Activated effector memory CD4-positive, alpha-beta T cell treated with Interleukin-2 at 50 U/mL for 16 hours (primary cell): ENCODE measurements at places on chromosomes 6 and 20.
A peak's percentile ranks its signal among the peaks of the same experiment; 100 is the strongest.

GRCh38 chr6:131600716-131601115, 27.3 kb downstream of the MED23 start:
- no peak for DNase-seq

DNA sequence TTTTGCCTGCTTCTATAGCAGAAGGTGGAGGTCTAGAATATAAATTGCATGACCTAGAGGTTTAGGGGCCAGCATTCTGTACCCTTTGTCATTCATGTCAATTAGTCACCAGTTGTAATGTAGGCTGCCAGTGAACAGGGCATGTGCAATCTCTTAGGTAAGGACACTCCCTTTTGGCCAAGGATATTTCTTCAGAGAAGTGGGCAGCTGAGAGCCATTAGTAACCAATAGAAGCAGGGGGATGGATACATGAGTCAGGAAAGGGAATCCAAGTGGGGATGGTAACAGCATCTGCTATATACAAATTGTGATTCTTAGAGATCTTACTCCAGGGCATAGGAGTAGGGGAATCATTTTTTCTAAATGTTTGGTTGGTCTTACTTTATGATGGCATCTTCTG, 494.2 kb upstream of the JAG1 start:
- DNase-seq, result no peak

DNA sequence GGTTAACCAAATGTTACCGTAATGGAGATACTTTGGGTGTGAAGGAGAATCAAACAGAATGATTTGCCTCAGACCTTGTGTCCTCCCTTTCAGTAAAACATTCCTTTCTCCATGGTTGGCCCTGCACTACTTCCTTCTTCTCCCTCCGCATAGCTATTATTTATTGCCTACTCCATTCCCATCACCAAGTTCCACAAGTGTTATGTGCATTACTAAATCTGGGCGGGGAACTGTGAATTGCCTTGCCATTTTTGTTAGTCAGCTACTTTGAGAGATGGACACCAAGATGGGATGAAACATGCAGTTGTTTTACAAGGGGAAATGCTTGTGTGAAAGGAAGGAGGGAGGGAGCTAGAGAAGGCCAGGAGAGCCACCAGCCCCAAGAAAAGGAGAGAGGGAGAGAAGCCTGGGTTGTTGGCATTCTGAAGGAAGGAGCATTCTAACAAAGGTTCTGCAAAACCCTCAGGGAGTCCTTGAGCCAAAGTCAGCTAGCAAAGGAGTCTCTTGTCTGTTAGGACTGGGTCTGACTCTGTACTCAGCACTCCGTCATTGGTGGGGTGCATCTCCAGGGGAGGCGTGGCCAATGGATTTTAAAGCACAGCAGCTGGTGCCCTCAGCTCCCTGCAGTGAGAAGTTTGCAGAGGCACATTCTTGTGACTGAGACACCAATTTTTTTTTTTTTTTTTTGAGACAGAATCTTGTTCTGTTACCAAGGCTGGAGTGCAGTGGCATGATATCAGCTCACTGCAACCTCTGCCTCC, 83.6 kb upstream of the CHD6 start:
- DNase-seq, result no peak

DNA sequence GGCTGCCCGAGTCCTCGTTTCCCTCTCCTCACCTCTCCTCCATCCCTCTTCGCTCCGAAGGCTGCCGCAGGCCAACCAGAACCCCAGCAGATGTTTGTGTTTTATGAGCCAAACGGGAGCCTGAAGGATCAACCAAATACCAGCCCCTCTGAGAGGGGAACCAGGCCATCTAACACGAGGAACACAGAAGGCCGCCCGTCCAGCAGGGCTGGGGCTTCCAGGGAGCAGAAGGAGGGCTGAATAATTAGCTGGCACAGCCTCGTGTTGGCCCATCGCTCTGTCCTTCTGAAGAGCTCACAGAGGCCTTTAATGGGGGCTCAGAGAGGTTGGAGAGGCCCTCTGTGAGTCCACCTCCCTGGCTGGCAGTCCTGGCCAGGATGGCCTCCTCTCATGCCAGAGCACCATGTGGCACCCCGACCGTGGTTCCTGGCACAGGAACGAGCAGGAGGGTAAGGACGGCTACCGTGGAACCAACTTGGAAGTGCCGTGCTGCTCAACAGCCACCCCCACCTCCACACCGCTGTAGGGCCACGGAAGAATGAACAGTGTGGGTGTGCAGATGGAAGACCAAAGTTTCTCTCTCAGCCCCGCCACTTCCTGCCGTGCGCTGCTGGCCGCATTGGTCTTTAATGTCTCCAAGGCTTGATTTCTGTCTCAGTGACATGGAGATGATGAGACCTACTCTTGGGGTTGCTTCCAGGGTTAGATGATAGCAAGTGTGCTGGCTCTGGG, 155.2 kb downstream of the SCML4 start:
- no peak for DNase-seq

- DNase-seq, result no peak
Observed at GRCh38 chr20:47773371-47773786, 11.9 kb downstream of the SULF2 start.

GRCh38 chr6:26360451-26361416, 4.3 kb upstream of the BTN3A2 start:
- DNase-seq, result peak; percentile 3

DNA sequence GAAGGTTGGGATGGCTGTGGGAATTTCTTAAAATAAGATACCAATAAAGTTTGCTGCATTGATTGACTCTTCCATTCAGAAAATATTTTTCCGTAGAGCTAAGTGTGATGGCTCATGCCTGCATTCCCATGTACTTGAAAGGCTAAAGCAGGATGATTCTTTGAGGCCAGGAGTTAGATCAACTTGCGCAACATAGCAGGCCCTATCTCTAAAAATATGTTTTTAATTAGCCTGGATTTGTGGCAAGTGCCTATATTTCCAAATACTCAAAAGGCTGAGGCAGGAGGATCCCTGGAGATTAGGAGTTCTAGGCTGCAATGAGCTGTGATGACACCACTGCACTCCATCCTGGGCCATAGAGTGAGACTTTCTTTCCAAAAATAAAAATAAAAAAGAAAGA, 431.2 kb upstream of the PTCHD4 start:
- no peak for DNase-seq

DNA sequence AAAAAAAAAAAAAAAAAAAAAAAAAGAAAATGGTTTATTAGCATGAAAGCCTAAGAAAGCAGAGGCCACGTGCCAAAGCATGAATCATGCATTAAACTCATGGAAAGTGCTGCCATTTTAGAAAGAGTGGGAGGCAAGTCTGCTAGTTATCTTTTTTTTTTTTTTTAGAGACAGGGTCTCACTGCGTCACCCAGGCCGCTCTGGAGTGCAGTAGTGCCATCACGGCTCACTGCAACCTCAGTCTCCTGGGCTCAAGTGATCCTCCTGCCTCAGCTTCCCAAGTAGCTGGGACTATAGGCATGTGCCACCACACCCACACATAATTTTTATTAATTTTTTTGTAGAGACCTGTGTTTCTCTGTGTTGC, 5.2 kb downstream of the VWA7 start:
- DNase-seq, result no peak

DNA sequence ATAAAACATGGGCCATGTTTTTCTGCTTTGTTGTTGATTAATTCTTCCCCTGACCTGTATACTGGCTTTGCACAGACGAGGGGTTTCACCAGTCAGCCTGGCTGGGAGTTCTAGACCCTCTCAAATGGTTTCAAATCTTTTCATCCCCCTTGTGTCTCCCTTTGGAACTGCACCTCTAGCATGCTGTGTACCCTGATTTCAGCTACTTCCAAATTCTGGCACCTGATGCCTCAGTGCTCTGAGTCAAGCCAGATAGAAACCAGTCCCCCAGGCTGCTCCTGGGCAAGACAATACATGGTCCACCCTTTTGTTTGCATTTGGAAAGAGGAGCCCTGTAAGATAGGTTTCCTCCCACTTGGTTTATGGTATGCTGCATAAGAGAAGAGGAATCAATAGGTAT, 290.2 kb downstream of the BTBD3 start:
- DNase-seq, result no peak

- peak; percentile 44 for DNase-seq
Observed at GRCh38 chr20:36491901-36492617, 49.3 kb upstream of the MYL9 start.

- no peak for DNase-seq
Observed at GRCh38 chr20:62308102-62308822, 5.5 kb downstream of the ADRM1 start.

- no peak for DNase-seq
Observed at GRCh38 chr20:31566658-31567379, 38.3 kb upstream of the ID1 start.

GRCh38 chr6:5778317-5778857, 228.3 kb downstream of the NRN1 start:
- DNase-seq, result no peak

DNA sequence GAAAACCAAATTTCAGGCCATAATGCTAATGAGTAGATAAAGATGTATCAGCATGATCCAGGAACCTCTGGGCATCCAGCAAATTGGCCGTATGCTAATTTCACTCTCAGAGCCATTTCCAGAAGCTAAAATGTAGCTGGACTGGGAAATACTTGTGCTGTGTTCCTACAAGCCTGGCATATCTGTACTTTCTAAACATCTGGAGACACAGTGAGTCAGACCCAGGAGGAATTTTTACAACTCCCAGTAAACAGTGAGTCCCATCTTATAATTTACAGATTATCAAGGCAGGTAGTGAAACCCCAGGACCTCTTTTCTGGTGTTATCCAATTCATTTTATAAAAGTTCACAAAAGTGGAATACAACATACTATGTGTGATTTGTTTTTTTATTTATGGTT, 683.0 kb upstream of the ADGRB3 start:
- no peak for DNase-seq

DNA sequence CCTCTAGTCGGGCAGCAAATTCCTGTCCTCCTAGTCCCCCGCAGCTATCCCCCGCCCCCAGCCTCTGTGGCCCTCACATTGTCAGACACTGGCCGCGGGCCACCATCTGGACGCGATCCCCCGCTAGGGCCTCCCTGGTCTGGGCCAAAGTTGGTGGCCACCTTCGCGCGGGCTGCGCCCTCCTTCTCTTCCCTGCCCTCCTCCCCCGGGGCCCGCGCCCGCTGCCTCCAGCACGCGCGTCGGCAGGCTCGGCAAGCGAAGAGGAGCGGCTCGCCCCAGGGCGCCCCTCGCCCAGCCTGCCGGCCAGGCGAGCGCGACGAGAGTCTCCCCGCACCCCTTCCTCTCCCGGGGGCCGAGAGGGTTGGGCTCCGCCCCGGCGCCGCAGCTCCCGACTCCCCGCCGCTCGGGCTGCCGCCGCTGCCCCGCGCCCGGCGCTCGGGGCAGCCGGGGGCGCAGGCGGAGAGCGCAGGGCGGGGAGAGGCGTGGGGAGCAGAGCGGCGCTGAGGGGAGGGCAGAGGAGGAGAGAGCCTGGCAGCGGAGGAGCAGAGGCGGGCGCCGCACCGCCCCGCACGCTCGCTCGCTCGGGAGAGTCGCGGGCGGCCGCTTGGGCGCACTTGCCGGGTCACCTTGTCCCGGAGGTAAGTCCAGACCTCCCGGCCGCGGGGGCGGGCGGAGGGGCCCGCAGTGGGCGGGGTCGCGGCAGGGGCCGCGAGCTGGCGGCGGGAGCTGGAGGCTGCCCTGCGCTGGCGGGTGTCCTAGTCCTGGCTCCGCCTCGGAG, at the start of gene SYNDIG1:
Gene SYNDIG1 (plus strand): TSS at position 514 of the 778 bp plus-strand sequence. CDS start 73,469 bp downstream, outside the sequence.
- DNase-seq, result no peak

- DNase-seq, result no peak
Observed at GRCh38 chr6:34130862-34131261, 15.0 kb downstream of the GRM4 start.

- DNase-seq, result no peak
Observed at GRCh38 chr20:4717816-4718570, 3.7 kb upstream of the PRND start.

GRCh38 chr20:9989066-9989724, 45.6 kb upstream of the ANKEF1 start:
- no peak for DNase-seq

DNA sequence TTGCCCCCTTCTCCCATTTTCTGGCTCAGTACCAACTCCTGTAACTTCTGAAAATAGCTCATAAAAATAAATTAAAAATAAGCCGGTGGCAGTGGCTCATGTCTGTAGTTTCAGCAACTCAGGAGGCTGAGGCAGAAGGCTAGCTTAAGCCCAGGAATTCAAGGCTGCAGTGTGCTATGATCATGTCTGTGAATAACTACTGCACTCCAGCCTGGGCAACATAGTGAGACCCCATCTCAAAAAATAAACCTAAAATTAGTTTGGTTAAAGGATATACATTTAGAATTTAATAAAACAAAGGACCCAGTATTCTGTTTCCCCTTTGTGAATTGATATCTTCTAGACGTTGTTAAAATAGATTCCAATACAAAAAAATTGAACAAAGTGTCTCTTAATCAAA, 10.5 kb downstream of the PRDM13 start:
- DNase-seq, result no peak

DNA sequence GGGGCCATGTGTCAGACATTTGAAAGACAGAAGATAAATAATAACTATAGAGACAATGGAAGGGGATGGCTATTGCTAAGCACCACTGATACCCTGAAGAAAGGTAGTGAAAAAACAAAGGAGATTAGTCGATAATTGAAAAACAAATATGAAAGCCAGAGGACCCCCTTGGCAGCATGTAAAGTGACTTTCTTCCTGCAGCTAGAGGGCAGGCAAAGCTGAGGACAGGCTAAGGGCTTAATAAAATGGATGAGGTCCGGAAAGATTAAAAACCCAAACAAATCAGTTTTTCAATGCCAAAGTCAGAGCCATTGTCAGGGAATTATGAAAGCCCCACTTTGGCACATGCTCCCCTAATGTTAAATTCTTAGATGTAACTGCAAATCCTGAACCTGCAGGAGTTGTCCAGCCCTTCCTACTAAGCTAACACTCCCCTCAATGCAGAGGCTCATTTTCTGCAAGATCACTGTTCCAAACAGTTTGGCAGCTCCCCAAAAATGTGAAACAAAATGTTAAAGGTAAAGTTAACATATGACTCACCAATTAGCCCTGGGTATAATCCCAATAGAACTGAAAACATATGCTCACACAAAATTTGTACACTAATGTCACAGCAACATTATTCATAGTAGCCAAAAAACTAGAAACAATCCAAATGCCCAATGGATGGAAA, 1177.9 kb downstream of the GRIK2 start:
- no peak for DNase-seq

GRCh38 chr6:150755042-150755441, 110.5 kb upstream of the MTHFD1L start:
- DNase-seq, result no peak

- DNase-seq, result no peak
Observed at GRCh38 chr20:59428441-59429205, 128.2 kb downstream of the EDN3 start.

DNA sequence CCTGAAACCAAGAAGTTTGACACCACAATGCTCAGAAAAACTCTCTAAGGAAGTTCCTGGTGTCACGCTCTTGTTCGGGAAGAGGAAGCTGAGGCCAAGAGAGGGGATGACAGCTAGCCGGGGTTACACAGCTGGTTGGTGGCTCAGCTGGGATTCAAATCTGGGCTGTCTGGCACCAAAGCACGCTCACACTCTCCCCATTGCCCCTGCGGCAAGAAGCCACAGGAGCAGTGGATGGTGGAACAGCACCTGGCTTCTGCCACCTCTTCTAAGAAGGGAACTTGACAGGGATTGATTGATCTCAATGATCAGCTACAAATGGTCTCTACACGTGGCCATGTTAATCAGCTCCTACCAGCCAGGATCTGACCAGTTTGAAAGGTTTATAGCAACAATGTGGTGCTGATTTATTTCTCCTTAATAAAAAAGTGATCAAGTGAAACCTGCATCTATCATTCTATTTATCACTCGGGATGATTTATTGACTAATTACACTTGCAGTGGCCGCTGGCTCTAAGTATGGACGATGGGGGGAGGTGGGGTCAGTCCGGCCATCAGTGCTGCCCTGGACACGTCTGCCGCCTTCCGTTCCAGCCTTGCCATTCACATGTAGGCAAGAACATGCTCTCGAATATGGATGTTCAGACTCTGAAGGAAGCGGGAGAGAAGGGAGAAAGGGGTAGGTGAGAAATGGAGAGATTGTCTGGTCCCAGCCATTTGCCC, 71.9 kb upstream of the TOP1 start:
- DNase-seq, result no peak
